ENCODE measurements at places on chromosomes 16 and 17.

DNA sequence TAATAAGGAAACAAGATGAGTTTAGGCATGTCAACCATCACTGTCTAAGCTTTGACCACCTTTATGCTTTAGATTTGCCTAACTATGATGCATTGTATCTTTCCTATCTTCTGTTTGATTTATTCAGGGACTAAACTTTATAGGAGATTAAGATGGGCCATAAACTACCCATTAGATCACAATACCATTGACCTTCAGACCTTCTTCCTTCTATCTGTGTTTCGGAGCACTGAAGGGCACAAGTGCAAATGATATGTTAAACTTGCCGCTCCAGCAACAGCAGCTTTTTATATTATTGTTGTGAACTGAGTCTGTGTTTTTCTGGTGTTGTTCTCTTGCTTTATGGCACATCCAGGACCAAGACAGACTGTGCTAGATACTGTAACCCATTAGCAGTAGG, 16.6 kb upstream of the ALDH3A2 start:
- no peak overlapping the region for H3K27ac ChIP-seq
- no peaks in the 10 kb centered on the region for H3K4me1 ChIP-seq
- H3K36me3 ChIP-seq, result no peaks in the 10 kb centered on the region
- DNase-seq, result no peak
- H3K27me3 ChIP-seq, result peaks cover 14% of the 10 kb centered on the region

DNA sequence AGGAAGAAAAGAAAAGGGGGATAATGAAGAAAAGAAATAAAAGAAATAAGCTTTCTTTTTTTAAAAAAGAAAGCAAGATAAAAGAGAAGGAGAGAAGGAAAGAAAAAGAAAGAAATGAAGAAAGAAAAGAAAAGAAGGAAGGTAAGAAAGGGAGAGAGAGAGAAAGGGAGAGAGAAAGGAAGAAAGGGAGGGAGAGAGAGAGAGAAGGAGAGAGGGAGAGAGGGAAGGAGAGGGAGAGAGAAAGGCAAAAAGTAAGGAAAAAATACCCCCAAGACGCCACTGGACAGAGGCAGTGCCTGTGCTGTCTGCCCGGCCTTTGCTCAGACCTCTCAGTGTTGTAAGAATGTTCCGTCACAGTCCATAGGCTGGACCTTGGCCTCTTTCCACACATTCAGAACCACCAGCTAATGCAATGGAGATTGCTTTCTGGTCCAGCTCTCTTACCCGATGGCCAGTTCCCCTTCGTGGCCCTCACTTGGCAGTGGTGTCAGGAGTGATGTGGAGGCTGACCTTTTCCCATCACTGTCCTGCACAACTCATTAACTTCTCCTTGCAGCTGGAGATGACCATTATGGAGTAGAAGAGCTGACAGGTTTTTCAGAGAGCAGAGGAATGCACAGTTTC, 14.3 kb upstream of the HNF1B start:
- H3K4me1 ChIP-seq, result peaks cover 7% of the 10 kb centered on the region
- no peak overlapping the region for H3K27ac ChIP-seq
- H3K4me3 ChIP-seq, result no peak overlapping the region
- peaks cover 25% of the 10 kb centered on the region for H3K27me3 ChIP-seq
- no peaks in the 10 kb centered on the region for H3K36me3 ChIP-seq

GRCh38 chr17:42598905-42599304, 10.3 kb downstream of the RETREG3 start:
- no peaks in the 10 kb centered on the region for H3K27me3 ChIP-seq
- H3K4me1 ChIP-seq, result peaks cover 19% of the 10 kb centered on the region
- no peak for DNase-seq
- no peak overlapping the region for H3K4me3 ChIP-seq

DNA sequence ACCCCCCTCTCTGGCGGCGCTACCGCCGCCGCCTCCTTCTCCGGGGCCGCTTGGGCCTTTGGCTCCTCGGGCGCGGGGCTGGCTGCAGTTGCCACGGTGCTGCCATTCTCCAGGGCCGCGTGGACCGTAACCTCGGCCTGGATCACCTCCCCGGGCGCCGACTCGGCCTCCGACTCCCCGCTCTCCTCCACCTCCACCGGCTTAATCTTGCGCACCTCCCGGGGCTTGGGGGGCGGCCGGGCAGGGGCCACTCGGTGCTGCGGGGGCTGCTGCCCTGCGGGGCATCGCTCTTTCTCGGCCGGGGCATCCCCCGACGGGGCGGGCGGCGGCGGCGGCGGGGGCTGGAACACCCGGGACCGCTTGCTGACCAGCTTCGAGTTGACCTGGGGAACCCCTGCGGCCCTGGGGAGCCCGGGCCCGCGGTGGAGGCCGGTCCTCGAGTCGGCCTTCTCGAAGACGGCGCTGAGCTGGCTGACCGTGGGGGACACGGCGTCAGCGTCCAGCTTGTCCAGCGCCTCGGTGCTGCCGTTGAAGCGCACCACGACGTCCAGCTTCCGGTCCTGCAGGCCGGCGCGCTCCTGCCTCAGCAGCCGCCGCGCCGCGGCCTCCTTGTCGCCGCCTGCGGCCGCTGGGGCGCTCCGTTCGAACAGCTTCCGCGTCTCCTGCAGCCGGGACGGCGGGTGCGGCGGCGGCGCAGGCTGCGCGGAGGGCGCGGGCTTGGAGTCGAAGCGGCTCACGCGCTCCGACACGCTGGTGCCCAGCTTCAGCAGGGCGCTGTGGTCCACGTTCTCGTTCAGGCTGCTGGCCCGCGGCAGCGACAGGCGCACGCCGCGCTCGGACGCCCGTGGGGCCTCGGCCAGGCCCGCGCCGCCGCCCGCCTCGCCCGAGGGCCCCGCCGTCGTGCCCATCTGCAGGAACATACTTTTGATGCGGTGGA, 792 bp downstream of the PPP1R9B start:
- peak overlapping the region; percentile 90 for H3K4me3 ChIP-seq
- peak; percentile 75 for DNase-seq
- H3K4me1 ChIP-seq, result peaks cover 46% of the 10 kb centered on the region
- H3K27me3 ChIP-seq, result no peaks in the 10 kb centered on the region
- peak overlapping the region; percentile 81 for H3K27ac ChIP-seq

Data from activated CD4-positive, alpha-beta T cell treated with anti-CD3 and anti-CD28 coated beads for 36 hours (primary cell).